ENCODE measurements at places on chromosomes 5 and 9. TPM values are rescaled to one million over a fixed set of nuclear protein-coding genes. Genes with fewer than 3 reads are reported as not detected.

Gene GFPT2
- 0.37 TPM for total RNA-seq

Gene ANKHD1
- total RNA-seq = 73.2 TPM

DNA sequence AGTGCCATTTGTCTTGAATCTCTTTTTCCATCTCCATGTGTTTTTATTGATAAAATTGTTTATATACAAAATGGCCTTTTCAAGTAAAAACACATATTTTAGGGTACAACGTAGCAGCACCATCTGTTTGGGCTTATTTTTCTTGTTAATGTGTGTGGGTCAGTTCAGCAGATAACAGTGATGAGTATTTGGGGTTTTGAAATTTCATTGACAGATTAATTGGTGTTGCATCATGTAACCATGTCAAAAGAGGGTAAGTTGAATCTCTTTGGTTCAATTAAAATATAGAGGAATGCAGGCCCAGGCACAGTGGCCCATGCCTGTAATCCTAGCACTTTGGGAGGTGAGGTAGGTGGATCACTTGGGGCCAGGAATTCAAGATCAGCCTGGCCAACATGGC lies 20.0 kb upstream of the PURA start:
- no peak for DNase-seq
- H3K4me3 ChIP-seq = no peak overlapping the region
- H3K36me3 ChIP-seq = no peaks in the 10 kb centered on the region
- H3K27ac ChIP-seq = no peak overlapping the region

GRCh38 chr5:172758077-172758833 lies 12.7 kb downstream of the DUSP1 start:
- no peak for DNase-seq
- no peaks in the 10 kb centered on the region for H3K4me1 ChIP-seq
- no peaks in the 10 kb centered on the region for H3K36me3 ChIP-seq
- no peaks in the 10 kb centered on the region for H3K27me3 ChIP-seq

DNA sequence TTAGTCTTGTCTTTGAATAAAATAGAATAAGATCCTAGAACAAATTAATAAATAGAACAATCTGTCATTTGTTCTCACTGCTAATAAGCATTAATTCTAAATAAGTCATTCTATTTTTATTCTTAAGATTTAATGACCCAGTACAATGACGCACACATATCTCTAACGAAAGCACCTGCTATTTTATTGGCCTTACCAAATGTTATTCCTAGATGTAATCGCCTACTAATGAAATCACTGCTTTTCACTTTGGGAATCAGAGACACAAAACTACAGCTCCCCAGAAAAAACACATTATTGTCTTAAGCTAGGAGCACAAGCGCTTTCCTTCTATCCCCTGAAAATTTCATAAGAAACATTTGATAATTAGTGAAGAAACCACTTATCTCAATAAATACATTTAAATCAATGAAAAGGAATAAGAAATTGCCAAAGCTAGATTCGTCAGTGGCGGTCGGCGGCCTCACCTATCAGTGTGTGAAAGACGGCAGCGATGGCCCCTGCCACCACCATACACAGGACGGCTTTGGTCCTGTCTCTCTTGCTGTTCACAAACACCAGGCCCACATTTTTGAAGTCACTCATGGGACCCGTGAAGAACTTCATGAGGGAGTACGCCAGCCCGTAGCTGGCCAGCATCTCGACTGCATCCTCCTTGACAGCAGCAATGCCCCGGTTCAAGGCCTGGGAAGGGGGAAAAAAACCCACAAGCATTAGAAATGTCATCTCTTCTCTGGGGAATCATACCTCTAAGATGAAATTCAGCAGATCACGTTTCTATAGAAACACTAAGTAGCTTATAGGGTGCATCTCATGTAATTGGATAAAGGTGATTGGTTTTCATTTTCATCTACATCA lies 102.8 kb downstream of the ANKH start:
- no peak overlapping the region for H3K27ac ChIP-seq
- H3K36me3 ChIP-seq = no peaks in the 10 kb centered on the region
- H3K4me1 ChIP-seq = no peaks in the 10 kb centered on the region
- H3K4me3 ChIP-seq = no peak overlapping the region
- DNase-seq = no peak

GRCh38 chr5:174172152-174172551 lies 126.6 kb downstream of the NSG2 start:
- no peaks in the 10 kb centered on the region for H3K36me3 ChIP-seq
- no peak overlapping the region for H3K4me3 ChIP-seq
- DNase-seq = no peak
- no peak overlapping the region for H3K27ac ChIP-seq
- H3K27me3 ChIP-seq = no peaks in the 10 kb centered on the region

GRCh38 chr9:38644601-38645000 lies 24.2 kb upstream of the ANKRD18A start:
- no peaks in the 10 kb centered on the region for H3K36me3 ChIP-seq
- no peaks in the 10 kb centered on the region for H3K27me3 ChIP-seq
- no peak for DNase-seq
- H3K4me1 ChIP-seq = no peaks in the 10 kb centered on the region

GRCh38 chr9:91302831-91303230 lies 58.9 kb downstream of the AUH start:
- H3K4me3 ChIP-seq = no peak overlapping the region
- DNase-seq = no peak
- no peaks in the 10 kb centered on the region for H3K27me3 ChIP-seq
- H3K36me3 ChIP-seq = no peaks in the 10 kb centered on the region
- peak overlapping the region; percentile 53 for H3K27ac ChIP-seq

- H3K4me1 ChIP-seq = no peaks in the 10 kb centered on the region
- H3K36me3 ChIP-seq = no peaks in the 10 kb centered on the region
- no peak overlapping the region for H3K4me3 ChIP-seq
- H3K27ac ChIP-seq = no peak overlapping the region
- H3K27me3 ChIP-seq = no peaks in the 10 kb centered on the region
Observed at GRCh38 chr9:123686131-123686828, 243.6 kb downstream of the DENND1A start.
